Thymus (tissue), 14 donors: ENCODE measurements at places on chromosomes 6 and 20. TPM values are rescaled to one million over a fixed set of nuclear protein-coding genes. Genes with fewer than 3 reads are reported as not detected.

DNA sequence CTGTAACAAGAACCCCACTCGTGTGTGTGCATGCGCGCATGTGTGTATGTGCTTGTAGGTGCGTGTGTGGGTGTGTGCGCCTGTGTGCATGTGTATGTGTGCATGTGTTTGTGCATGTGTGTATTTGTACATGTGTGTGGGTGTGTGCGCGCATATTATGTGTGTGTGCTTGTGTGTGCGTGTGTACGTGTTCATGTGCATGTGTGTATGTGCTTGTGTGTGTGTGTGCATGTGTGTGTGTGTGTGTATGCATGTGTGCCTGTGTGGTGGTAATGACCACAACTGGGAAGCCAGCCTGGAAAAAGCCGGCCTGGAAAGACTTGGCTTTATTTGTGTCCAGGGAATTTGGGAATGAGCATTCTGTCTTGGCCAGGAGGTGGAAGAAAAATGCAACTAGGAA, 157.5 kb downstream of the PAX1 start:
- no peak for DNase-seq

DNA sequence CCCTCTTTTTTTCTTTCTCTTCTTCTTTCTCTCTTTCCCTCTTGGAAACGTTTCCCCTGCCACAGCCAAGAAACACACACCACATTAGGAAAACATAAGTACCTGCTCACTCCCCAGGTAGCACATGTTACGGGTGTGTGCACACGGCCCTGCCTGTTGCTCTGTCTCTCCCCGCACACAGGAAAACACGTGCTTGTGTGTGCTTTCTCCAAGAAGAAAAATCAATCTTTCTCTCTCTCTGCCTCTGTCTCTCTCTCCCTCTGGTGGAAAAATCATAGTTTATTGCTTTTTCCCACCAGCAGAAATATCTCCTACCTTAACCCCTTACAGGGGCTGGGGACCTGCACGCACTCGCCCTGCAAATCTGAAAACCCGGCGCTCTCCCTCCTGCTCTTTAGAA, 102.3 kb downstream of the EDN3 start:
- DNase-seq = no peak

- no peak for DNase-seq
These were observed 69.6 kb upstream of the SMIM28 start for GRCh38 chr6:138307816-138308730.

The SLC44A4 gene
- 0.42 TPM for total RNA-seq
